ENCODE measurements at places on chromosomes 13 and 19.

DNA sequence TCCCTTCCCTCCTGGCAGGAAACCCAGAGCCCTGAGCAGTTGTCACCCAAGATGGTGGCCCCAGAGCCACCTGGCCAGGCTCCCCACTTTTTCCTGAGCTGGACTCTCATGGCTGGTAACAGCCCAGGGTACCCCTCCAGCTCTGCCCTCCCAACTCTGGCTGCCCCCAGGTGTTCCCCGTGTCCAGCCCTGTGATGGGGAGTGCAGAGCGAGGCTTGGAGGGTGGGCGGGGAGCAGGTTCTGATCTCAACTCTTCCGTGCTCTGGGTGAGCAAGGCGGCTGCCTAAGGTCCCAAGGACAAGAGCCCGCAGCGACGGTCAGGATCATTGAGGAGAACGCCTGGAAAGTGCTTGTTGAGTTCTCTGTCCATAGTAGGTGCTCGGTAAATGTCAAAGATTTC, 54.7 kb upstream of the GAS6 start:
- DNase-seq = no peak

GRCh38 chr19:14097532-14098151, 7.1 kb upstream of the SAMD1 start:
- DNase-seq = no peak

DNA sequence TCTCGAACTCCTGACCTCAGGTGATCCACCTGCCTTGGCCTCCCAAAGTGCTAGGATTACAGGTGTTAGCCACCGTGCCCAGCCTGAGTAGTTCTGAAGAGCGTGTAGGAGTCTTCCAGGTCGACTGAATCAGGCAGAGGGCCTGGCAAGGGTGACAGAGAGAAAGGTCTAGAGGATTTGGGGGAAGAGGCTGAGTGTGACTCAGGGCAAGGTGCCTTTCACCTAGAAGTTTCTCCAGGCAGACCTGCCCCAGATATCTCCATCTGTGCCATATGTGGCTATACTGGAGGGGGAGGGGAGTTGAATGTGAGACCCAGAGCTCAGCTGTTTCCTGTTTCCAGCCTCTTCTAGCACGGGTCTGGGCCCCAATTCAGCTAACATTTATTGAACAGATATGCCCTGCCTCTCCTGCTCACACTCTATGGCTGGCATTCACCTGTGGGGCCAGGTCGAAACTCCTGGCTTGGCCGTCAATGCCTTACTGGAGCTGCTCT, 1.3 kb downstream of the CCDC159 start:
- no peak for DNase-seq

DNA sequence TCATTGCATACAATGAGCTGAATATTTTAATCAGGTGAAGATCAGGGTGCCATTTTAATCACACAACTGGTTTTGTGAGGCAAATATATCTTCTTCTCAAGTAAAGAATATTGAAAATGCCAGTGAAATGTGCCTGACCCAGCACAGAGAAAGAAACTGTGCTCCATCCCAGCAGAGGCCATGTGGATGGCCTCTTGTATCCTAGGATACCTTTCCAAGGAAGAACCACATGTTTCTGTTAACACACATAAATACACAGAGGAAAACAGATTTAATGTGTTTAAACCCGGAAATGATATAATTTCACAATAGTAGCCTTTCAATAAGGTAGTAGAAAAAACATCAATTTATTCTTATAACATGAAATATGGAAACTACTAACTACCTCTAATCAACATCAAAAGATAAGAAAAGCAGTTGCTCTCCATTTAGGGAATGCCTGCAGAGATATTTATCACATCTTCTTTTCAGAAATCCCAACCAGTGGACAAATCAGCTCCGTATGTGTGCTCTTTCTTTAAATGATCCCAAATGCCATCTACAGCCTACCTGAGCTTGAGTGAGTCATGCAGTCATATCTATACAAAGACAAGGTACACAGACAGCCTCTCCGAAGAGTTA, 157.1 kb downstream of the FGF14 start:
- DNase-seq = no peak

GRCh38 chr19:24040621-24041020, 46.4 kb upstream of the ZNF254 start:
- no peak for DNase-seq

DNA sequence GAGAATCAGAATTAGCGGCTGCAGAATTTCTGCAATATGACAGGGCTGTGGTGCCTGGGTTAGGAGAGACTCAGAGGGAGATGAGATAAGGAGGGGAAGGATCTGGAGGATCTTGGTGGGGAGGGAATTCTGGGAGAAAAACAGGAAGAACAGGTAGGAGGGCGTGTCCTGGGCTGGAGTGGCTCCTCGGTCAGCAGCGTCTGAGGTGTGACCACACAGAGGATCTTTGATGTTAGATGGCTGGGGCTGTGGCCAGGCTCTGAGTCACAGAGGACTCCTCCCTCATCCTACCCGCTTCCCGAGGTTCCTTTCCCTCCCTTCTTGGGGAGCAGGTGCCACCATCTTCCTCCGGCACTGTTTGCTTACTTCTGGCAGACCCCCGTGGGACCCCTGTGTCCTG, 6.4 kb upstream of the KLK6 start:
- DNase-seq = no peak
